ENCODE measurements at places on chromosomes 1 and 21. TPM values are rescaled to one million over a fixed set of nuclear protein-coding genes. Genes with fewer than 3 reads are reported as not detected.

DNA sequence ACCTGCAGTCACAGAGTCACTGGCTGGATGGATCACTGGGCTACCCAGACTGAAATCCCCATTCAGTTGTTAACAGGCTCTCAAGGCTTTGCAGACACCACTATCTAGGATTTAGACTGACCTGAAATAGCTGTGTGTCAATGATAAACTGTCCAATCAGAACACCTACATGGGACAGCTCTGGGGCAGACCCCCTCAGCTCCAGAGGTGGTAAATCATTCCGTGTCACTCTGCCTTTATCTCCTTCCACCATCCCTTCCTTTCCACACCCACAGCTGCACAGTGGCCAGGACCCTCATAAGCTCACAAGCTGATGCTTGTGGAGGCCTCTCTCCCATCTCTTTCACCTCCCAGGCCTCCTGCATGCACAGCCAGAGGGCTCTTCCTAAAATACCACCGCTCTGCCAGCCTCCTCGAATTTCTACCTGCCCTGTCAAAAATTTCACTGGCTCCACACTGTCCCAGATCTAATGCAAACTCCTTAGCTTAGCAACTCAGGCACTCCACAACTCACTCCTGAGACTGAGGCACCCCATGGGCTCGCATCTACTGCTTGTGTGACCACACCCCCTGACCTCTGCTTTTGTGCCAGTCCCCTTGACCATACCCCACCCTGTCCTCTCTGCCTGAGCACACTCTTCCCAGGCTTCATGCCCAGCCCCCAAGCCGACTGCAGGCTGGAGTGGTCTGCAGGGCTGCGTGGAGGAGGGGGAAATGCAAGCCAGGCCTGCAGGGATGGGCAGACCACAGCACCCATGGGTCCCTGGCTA is 5.8 kb downstream of the CAPZB start:
- no peak for DNase-seq

- DNase-seq = no peak
Measured at GRCh38 chr1:54421101-54421504, 14.9 kb upstream of the SSBP3 start.

DNA sequence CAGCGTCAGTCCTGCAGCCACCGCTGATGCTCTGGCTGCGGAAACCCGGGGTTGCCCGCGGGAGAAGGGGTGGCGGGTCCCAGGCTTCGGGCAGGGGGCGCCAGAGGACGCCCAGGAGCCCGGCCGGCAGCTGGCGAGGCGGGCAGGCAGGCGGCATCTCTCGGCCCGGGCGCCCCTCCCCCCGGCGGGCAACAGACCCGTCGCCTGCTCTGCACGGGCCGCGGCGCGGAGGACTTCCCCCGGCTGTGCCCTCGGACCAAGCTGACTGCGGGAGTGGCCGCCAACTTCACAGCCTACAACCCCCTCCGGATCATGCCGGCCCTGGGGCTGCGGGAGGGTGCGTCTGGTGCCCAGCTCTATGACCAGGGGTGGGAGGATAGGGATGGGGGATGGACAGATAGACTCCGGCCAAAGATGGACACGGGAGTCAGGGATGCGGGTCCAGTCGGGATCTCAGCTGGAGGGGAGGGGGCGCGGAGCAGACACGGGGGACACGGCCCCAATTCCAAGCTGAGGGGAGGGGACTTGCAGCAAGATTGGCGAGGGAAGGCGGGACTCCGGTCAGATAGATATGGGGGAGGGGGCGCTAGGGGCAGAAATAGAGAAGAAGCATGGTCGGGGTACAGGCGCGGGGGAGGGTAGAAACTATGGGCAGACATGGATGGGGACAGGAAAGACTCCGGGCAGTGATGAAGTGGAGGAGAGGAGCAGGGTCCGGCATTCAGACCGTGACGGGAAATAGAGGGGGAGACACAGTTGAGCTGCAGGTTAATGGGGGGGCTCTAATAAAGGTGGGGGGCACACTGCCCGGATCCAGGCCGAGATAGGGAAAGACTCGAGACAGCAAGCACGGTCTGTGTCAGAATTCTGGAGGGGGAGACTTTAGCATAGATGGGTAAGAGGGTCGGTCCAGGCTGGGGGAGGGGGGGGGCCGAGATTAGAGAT is 1.1 kb downstream of the ADGRB2 start:
- DNase-seq = no peak

DNA sequence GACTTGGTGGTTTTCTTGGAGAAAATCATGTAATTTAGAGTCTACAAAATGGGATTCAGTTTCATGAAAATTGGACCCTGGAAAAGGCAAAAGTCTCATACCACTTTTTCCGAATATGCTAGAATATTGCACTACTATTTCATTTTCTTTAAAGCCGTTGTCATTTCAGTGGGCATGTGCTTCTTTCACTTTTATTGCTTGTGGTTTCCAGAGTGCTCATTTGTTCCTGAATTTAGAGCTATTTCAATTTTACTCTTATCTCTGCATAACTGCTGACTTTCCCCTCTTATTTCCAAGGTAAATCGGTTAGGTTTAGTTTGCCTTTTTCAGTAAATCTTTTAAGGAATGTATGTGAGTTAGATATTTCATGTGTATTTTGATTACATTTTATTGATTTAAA is 11.6 kb downstream of the HHAT start:
- DNase-seq = no peak

GRCh38 chr1:3272321-3273045 is 182.0 kb upstream of the ARHGEF16 start:
- DNase-seq = no peak

GRCh38 chr1:94275083-94275482 is 37.7 kb upstream of the ARHGAP29 start:
- DNase-seq = no peak

GRCh38 chr21:29130270-29130969 is at the start of gene MAP3K7CL:
Gene MAP3K7CL, plus strand, starts transcription at chr21:29130644. Its CDS starts 2,701 bp downstream, at chr21:29133345.
- no peak for DNase-seq

GRCh38 chr1:21885236-21886037 is 51.7 kb downstream of the HSPG2 start:
- DNase-seq = no peak

DNA sequence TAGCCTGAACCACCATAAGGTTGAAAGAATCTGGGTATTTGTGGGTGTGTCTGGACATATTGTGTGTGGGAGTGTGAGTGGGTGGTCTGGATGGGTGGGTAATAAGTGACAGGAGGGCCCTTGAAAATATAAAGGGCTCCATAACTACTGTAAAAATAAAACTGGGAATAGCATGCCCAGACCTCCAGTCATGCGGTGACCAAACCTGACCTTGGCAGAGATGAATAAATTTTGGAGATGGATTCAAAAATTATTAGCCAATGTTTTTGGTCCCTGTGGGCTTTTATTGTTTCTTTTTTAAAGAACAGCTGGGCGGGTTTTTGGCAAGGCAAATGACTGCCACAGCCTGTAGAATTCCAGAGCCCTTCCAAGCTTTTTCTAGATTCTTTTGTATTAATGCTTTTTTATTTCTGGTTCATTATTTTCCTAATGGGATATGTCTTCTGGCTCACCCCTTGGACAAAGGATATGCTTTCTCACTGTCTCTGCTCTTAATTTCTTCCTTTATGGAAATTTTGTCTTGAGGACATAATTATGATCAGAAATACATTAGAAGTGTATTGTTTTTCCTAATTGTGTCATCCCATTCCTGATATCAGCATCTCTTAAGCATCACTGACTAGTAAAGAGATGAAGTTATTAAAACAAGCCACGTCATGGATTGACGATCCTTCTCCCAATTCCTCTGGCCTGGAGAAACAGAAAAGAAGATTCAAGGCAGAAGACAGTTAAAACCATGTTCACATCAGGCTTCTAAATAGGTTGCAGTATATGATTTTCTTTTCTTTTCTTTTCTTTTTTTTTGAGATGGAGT is 69.5 kb downstream of the NTMT2 start:
- DNase-seq = no peak

DNA sequence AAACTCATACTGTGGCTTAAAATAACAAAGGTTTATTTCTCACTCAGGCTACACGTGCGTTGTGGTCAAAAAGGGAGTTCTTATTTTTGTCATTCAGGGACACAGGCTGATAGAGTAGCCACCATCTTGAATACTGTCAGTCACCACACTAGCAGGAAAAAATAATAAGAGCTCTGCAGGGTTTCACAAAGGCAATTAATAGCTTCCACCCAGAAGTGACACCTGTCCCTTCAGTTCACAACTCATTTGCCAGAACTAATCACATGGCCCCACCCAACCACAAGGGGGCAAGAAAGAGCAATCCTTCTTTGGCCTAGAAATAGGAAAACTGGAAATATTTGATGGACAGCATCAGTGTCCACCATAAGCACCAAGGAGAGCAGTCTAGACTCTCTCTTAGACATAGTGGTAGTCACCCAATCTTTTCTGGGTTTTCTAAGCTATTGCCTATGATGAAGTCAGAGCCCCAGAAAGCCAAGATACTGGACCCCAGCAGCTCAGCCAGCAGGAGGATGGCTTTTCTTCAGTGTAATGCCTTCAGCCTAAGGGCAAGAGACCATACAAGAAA is 8.2 kb downstream of the HAPLN2 start:
- DNase-seq = no peak

- DNase-seq = no peak
Measured at GRCh38 chr1:10833630-10834557, 37.4 kb upstream of the CASZ1 start.

The LCE2B gene
- polyA plus RNA-seq = not detected

The KRTAP11-1 gene
- not detected for polyA plus RNA-seq

The GUCA2B gene
- not detected for polyA plus RNA-seq

The GPR153 gene
- polyA plus RNA-seq = 7.9 TPM

The GBP6 gene
- 0.05 TPM for polyA plus RNA-seq

The PDE9A gene
- 7.3 TPM for polyA plus RNA-seq

Data from left renal pelvis (tissue), 4 donors.